Stomach (tissue), 19 donors: ENCODE measurements at places on chromosomes 2 and 18.
A peak's percentile ranks its signal among the peaks of the same experiment; 100 is the strongest.

GRCh38 chr2:196718419-196719109, 79.0 kb downstream of the CCDC150 start:
- DNase-seq: no peak

DNA sequence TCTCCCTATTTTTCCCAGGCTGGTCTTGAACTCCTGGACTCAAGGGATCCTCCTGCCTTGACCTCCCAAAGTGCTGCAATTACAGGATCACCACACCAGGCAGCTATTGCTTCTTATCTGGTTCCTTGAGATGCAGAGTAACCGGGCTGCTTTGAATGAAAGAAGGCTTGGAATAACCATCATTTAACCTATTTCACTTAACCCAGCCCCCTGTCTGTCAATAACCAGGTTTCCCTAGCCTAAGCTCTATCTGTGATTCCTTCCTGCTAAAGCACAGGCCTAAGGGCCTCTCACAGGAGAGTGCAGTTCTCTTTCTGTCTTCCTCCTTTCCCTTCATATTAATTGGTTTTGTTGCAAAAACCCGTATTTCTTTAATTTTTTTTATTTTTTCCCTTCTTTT, 393.5 kb upstream of the RAB12 start:
- no peak for DNase-seq

GRCh38 chr2:199273042-199273511, 184.7 kb downstream of the SATB2 start:
- DNase-seq: peak; percentile 9

DNA sequence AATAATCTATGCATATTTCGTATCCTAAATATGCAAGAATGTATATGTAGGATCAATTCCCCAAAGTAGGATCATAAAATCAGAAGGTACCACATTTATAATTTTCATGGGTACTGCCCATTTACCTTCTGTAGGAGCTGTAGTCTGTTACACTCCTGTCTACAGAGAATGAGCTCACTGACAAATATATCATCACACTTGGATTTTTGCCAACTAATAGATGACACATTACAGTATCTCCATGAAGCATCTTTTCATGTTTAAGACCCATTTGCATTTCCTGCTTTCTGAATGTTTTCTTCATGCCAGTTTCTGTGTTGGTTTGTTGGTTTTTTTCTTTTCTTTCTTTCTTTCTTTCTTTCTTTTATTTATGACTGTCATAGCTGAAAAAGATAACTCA, 70.9 kb upstream of the EML6 start:
- DNase-seq: no peak

DNA sequence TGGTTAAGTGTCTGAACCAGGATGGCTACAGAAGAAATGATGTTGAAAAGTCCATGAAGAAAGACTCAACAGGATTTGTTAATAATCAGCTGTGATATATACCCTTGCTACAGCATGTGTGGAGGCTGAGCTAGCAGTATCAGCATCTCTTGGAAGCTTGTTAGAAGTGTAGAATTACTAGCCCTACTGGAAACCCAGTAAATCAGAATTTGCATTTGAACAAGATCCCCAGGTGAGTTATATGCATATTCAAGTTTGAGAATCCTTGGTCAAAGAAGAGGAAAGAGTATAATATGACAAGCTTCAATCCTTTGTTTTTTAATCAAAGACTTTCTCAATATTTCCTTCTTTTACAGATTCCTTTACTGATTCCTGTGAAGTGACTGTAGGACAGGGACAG, 109.0 kb upstream of the KCNJ3 start:
- DNase-seq: no peak

DNA sequence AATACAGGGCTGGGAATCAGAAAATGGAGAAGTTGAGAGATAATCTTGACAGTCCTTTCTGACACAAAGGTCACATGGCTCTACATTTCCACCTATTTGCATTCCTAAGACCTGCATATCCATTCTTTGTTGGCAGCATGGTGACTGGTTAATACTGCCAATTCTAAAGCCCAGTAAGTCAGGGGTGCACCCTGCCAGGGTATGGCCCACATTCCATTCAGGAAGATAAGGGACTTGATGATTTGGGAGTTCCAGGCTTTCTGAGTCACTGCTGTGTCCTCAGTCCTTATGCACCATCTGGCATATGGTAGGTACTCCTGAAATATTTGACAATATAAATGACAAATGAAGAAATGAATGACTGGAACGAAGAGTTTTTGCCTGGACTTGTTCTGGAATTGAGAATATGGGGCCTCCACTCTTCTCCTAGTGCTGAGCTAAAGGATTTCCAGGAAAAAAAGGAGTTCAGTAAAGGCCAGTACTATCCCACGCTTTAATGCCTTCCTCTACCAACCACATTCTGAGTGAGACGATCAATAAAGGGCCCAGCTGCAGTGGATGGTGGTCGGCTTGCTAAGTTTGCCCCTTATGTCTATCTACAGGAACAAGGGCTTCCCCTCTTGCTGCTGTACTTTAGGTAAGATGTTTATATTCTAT, 31.7 kb upstream of the EIF2AK3 start:
- no peak for DNase-seq

DNA sequence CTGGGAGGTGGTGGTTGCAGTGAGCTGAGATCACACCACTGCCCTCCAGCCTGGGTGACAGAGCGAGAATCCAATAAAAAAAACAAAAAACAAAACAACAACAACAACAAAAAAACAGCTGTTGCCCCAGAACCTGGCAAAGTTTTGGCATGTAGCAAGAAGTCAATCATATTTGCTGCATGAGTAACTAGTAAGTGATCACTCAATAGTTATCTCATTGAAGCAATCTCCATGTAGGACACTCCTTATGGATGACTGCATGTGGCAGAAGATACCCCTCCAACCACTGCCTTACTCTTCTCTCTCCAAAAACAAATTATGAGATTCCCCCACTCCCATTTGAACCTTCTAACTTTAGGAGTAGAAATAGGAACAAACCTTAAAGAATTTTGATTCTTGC, 113.7 kb downstream of the TTC27 start:
- DNase-seq: no peak

GRCh38 chr2:235727891-235728799, 234.3 kb downstream of the AGAP1 start:
- DNase-seq: no peak

- no peak for DNase-seq
Observed at GRCh38 chr2:151237422-151238025, 24.1 kb downstream of the RBM43 start.
